Renal pelvis (tissue), 12 donors: ENCODE measurements at places on chromosomes 7 and 10.
A peak's percentile ranks its signal among the peaks of the same experiment; 100 is the strongest.

DNA sequence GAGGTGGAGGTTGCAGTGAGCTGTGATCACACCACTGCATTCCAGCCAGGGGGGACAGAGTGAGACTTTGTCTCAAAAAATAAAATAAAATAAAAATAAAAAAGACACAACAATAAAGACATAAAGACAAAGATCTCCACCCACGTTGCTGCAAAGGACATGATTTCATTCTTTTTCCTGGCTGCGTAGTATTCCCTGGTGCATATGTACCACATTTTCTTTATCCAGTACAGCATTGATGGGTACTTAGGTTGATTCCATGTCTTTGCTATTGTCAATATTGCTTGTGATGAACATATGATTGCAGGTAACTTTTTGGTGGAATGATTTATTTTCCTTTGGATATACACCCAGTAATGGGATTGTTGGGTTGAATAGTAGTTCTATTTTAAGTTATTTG lies 42.0 kb upstream of the CCDC3 start:
- no peak for DNase-seq

- no peak for DNase-seq
These were observed 51.3 kb downstream of the PRTFDC1 start for GRCh38 chr10:24900888-24901685.

GRCh38 chr7:1662101-1662500 lies 8.0 kb upstream of the ELFN1 start:
- no peak for DNase-seq

- DNase-seq, result no peak
These were observed 141.4 kb downstream of the GRID1 start for GRCh38 chr10:86225103-86225782.

DNA sequence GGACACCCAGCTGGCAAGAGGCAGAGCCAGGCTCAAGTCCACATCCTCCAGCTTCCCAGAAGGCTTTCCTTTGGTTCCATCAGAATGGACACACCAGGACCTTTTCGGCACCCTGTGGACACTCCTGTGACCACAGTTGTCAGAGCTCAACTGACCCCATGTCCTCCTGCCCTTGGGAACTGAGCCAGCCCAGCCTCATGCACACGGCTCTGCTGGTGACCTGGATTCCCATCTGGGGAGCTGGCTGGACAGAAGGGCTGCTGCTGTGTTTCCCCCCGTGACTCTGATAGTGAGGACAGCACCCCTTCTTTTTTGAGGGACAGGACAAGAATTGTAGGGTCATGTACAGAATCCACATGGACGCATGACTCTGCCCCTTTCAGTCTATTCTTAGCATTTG lies 289.2 kb downstream of the WDR37 start:
- DNase-seq, result no peak

GRCh38 chr7:16753932-16754855 lies 639 bp downstream of the TSPAN13 start:
- peak; percentile 34 for DNase-seq

DNA sequence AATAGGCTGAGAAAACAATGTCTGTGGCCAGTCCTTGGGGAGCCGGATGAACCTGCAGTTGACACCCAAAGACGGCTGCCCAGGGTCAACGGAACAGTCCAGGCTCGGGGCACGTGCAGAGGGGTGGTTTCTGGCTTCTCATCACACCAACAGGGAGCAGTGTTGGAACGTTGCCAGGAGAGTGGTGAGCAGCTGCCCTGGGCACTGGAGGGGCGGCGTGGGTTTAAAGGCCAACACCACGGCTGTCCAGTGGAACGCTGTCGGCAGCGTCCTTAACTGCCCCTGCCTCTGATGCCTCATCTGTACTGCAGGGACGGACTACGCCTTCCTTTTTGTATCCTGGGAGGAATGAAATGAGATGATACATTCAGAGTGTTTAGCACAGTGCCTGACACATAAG lies 19.8 kb downstream of the JCAD start:
- DNase-seq, result no peak

GRCh38 chr7:2751086-2751485 lies 63.1 kb downstream of the AMZ1 start:
- no peak for DNase-seq

DNA sequence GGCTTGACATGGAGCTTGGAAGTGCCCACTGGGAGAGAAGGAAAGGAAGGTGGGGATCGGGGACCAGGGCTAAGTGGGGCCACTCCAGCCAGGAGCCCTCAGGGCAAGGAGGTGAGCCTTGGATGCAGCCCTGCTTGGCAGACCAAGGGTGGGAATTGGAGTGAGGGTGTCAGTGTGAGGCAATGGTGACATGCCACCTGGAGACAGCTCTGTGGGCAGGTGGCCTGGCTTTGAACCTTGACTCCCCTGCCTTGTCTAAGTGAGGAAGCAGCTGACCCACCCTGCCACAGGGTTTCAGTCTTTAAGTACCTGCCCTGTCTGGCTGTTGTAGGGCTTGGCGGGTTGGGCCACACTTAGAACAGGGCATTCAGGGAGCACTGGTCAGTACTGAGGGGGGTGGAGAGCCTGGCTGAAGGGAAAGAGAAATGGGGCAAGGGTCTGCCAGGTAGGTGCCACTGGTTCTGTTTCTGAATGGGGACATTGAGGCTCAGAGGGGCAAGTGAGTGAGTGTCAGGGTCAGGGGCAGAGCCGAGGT lies 4.8 kb downstream of the RAMP3 start:
- no peak for DNase-seq

DNA sequence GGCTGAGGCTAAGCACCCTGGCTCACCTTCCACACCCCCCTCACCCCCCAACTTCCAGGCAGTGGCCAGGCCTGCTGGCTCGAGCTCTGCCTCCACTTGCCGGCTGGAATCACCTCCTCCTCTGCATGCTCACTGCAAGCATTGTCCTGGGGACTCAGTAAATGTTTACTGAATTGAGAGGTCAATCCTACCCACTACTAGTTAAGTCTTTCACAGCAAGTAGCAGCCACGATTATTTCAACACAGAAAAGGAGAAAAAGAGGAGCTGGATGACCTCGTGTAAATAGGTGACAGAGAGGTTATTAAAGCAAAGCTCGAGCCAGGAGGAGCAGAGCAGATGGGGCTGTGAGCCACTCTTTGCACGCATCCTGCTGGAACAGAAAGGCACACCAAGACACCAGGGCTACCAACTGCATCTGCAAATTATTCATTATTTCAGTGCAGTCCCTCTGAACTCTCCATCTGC lies 32.1 kb downstream of the HIPK2 start:
- DNase-seq, result no peak

DNA sequence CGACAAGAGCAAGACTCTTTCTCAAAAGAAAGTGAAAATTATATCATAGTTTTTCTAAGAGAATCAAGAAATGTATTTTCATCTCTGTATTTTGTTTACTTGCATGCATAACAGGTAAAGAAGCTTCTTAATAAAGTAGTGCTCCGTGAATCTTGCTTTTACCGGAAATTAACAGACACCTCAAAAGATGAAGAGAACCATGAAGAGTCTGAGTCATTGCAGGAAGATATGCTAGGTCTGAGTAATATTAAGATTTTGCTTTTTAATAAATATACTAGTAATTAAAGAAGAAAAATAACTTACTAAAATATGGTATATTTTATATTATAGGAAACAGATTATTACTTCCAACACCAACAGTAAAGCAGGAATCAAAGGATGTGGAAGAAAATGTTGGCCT lies 39.5 kb upstream of the STOX1 start:
- no peak for DNase-seq

DNA sequence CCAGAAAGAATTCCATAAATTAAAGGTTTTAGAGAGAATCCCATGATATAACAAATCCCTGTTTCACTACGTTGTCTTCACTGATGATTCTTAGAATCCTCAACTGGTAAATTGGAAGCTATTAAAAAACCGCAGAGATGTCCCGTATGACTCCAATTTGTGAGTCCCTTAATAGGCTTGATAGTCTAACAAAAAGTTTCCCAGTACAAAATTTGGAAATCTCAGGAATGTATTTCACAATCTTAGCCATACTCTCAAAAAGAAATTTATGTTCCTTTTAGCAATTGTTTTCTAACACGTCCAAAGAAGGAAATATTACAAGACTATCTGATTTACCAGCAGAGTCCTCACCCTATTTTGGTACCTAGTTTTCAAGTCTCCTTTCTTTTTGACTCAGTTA lies 2.5 kb downstream of the TES start:
- DNase-seq, result no peak

DNA sequence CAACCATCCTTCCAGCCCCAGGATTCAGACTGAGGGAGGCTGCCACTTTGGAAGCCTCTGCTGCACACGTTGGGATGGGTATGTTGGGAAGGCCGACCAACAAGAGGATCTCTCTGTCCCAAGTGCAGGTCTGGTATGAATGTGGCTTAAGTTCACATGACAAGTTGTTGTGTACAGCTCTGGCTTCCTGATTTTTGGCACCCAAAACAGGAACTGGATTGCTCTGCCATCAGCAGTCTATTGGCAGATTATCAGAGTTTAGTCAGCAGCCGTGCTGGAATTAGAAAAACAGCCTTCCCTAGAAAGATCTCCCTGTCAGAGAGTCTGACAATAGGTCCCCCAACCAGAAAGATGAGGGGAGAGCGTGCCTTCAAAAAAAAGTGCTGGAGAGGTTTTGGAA lies 66.9 kb downstream of the GOLGA7B start:
- DNase-seq, result no peak

DNA sequence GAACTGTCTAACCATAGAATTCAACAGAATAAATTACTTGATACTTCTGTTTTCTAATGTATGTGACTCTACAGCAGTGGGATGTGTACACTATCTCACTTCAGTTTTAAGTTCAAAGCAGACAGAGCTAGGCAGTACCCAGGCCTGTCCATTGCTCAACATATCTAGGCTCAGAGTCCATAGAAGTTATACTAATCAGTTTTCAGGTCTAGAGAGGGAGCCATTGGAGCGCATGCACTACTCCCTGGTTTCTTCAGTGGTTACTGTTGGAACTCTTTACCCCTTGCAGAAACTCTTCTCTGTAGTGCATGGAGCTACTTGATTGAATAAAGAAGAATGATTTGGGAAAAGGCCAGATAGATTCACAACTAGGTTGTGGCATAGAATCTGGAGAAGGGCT lies 4.4 kb downstream of the CD36 start:
- no peak for DNase-seq

GRCh38 chr10:15822131-15822530 lies 38.2 kb downstream of the MINDY3 start:
- DNase-seq, result no peak

GRCh38 chr7:151736403-151736909 lies 140.5 kb downstream of the PRKAG2 start:
- DNase-seq, result peak; percentile 96

DNA sequence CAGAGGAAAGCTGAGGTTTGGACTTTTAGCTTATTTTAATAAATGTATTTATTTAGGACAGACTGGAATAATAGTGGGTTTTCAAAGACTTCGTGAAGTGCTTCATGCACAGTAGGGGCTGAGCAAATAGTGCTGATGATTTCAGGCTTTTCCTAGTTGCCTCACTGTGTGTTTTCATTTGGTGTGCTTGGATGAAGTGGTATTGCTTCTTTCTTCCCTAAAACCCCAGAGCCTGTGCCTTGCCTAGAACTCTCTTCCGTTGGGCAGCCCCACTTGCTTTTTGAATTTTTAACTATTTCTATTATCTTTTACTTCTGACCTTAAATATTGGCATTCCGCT lies 49.6 kb downstream of the ARID5B start:
- no peak for DNase-seq

- peak; percentile 40 for DNase-seq
These were observed 103.2 kb upstream of the TMEM106B start for GRCh38 chr7:12107841-12108254.

GRCh38 chr7:69199661-69200060 lies 398.6 kb upstream of the AUTS2 start:
- no peak for DNase-seq

DNA sequence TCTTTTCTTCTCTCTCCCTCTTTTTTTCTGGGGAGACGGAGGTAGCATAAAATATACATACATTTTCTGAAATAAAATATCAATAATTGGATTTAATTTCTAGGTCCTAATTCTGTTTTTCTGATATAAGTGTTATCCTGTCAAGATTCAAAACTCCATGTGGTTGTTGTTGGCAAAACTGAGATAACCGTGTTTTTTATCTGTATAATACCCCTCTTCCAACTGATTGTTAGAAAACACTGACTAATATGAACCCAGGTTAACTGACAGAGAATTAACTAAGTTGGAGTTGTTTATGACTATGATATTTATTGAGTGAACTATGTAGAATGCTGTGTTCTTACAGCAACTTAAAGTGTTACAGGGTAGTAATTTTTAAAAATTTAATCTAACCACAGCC lies 236.5 kb upstream of the KAT6B start:
- DNase-seq, result no peak

- DNase-seq, result no peak
These were observed 16.0 kb upstream of the PRSS1 start for GRCh38 chr7:142733271-142733670.

- no peak for DNase-seq
These were observed 1.0 kb downstream of the CRTAC1 start for GRCh38 chr10:98029149-98030092.

DNA sequence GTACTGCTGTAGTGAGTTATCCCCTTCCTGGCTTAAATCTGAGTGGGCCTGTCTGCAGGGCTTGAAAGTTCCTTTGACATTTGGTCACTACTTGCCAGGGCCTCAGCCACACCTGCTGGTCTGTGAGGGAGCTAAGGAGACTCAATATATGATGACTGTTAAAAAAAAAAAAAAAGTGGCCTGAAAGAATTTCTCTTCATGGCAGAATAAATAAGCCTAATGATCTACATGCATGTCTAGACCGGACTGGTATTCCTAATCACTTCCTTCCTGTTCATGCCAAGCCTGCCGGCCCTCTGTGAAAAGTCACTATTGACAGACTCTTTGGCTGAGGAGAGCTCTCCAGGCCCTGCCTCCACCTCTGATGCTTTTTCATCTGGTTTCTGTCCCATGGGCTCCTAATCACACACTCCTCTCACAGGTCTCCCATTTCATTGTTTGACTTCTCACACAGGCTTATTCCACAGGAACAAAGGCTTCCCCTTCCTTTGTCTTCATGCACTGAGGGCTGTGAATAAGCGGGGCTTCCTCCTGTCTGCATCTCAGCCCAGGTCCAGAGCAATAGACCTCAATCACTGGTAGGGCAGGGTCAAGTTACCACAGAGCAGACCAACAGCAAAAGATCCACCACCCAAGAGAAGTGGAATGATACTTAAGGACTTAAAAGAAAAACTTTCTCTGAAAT lies 99.1 kb upstream of the SEC61G start:
- DNase-seq, result no peak

- DNase-seq, result no peak
These were observed 19.1 kb downstream of the ABLIM1 start for GRCh38 chr10:114638821-114639625.

- DNase-seq, result no peak
These were observed 20.2 kb upstream of the TMEM178B start for GRCh38 chr7:141053626-141054025.

- no peak for DNase-seq
These were observed 15.9 kb downstream of the UBN2 start for GRCh38 chr7:139246905-139247304.

- DNase-seq, result no peak
These were observed 421.4 kb upstream of the ZWINT start for GRCh38 chr10:56782503-56782902.

GRCh38 chr7:144513334-144513733 lies 109.8 kb upstream of the NOBOX start:
- peak; percentile 51 for DNase-seq
